ENCODE measurements at places on chromosomes 12 and 14. TPM values are rescaled to one million over a fixed set of nuclear protein-coding genes. Genes with fewer than 3 reads are reported as not detected.

Gene LDHB
- total RNA-seq, result 1,083 TPM

Gene GPATCH2L
- 59.5 TPM for total RNA-seq

Gene MANSC4
- total RNA-seq, result not detected

Gene SIX4
- total RNA-seq, result 5.8 TPM

Gene CCDC175
- not detected for total RNA-seq

All from bronchial epithelial cell (primary cell).